Iris pigment epithelial cell (primary cell): ENCODE measurements at places on chromosomes 5 and 9.
A peak's percentile ranks its signal among the peaks of the same experiment; 100 is the strongest.

- DNase-seq, result peak; percentile 78
These were observed 4.5 kb upstream of the SET start for GRCh38 chr9:128684325-128685199.

- no peak for DNase-seq
These were observed 205.0 kb upstream of the ZNF462 start for GRCh38 chr9:106657926-106658325.

- DNase-seq, result no peak
These were observed 29.0 kb upstream of the GOLM1 start for GRCh38 chr9:86128235-86128822.

GRCh38 chr5:65742565-65743231, 20.7 kb downstream of the NLN start:
- peak; percentile 84 for DNase-seq
